Right ventricle myocardium superior (tissue), 1 donor: ENCODE measurements at places on chromosomes 12 and 14.

GRCh38 chr12:116777245-116777644, 39.1 kb downstream of the RNFT2 start:
- DNase-seq: no peak

GRCh38 chr12:43675048-43675904, 83.3 kb downstream of the PUS7L start:
- no peak for DNase-seq

DNA sequence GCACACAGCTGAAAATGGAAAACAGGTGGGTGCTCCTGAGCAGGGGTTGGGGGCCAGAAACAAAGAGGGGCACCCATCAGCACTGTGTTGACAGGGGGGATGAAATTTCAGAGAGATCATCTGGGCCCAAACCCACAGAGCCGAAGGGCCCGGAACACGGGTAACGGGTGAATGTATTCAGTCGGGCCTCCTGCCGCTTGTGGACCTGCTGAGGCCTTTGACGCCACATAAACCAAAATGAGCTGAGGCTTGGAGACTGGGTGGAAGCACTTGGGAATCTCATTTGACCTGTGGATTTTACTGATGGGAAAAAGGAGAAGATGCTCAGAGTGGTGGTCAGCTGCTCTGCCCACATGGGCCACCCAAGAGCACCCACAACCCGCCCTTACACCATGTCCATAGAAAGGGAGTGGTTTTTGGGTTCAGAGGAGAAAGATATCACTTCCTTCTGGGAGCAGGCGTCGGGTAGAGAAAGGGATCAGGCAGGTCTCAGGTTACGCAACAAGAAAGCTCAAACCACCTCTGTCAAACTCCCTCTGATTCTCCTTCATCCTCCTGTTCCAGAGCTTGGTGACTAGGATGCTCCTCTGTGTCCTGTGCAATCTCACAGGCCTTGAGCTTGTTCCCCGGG, 106.8 kb upstream of the BCL2L14 start:
- no peak for DNase-seq

GRCh38 chr12:28159688-28160087, 30.6 kb upstream of the CCDC91 start:
- no peak for DNase-seq

DNA sequence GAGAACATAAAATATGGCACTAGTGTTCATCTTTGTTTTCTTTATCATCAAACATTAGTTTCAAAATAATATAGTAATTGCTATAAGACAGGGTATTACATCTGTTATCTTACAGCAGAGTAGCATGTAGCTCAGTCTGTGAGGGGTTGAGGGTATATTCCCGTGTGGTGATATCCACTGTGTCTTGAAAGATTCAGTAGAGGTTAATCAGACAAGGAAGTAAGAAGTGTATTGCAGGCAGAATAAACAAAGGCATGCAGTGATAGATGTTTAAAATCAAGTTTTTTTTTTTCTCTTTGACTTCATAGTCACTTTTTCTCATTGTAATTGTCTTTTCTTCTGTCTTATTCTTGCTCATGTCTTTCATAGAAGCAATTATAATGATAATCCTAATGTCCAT, 48.3 kb downstream of the METTL25 start:
- DNase-seq: no peak

DNA sequence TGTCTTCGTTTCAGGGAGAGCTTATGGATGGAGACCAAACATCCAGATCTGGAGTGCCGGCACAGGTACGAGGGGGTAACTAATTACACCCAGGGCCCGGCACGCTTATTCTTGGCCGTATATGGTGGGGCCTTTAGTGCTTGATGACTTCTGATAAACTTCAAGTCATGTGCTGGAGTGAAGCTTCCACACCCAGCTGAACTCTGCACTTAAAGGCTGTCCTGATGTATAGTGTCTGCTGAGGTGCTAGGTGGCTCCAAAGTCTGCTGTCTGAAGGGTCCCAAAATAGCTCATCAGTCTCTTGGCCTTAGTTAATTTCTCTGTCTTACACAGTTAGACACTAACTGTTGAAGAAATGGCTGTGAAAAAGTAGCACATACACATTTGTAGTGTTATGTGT, 17.9 kb downstream of the RNF34 start:
- no peak for DNase-seq

GRCh38 chr14:94897082-94897481, 127.2 kb upstream of the GSC start:
- peak; percentile 64 for DNase-seq

- DNase-seq: peak; percentile 67
These were observed 511 bp downstream of the ANO6 start for GRCh38 chr12:45216230-45216982.

- DNase-seq: peak; percentile 65
These were observed 645 bp downstream of the KITLG start for GRCh38 chr12:88579601-88580050.

DNA sequence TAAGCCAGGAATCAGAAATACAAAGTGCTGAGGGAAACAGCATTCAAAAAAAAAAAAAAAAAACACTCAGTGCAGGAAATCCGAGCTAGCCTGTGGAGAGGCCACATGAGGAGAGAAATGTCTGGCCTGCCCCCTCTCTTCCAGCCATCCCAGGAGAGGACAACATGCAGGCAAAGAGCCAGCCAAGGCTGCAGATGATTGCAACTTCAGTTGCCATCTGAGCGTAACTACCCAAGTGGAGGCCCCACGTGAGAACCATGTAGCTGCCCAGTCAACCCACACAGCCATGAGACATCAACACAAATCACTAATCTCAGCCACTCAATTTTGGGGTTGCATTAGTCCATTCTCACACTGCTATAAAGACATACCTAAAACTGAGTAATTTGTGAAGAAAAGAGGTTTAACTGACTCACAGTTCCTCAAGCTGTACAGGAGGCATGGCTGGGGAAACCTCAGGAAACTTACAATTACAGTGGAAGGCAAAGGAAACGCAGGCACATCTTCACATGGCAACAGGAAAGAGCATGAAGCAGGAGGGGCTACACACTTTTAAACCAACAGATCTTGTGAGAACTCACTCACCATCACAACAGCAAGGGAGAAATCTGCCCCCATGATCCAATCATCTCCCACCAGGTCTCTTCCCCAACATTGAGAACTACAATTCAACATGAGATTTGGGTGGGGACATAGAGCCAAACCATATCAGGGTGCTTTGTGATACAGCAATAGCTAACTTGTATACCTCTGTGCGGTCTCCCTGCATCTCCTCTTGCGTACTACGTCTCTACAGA, 161.1 kb downstream of the PIWIL1 start:
- no peak for DNase-seq

- DNase-seq: no peak
These were observed 646.9 kb downstream of the DIO2 start for GRCh38 chr14:79564371-79564770.

GRCh38 chr12:93387780-93388179, 10.1 kb downstream of the NUDT4 start:
- no peak for DNase-seq

- no peak for DNase-seq
These were observed 127.1 kb upstream of the RTL1 start for GRCh38 chr14:101030586-101030985.

- peak; percentile 45 for DNase-seq
These were observed 95.6 kb upstream of the NRXN3 start for GRCh38 chr14:78074561-78074960.

- no peak for DNase-seq
These were observed 100.3 kb downstream of the ESR2 start for GRCh38 chr14:64193821-64194220.

GRCh38 chr14:68851078-68851477, 58.2 kb upstream of the ZFP36L1 start:
- no peak for DNase-seq

DNA sequence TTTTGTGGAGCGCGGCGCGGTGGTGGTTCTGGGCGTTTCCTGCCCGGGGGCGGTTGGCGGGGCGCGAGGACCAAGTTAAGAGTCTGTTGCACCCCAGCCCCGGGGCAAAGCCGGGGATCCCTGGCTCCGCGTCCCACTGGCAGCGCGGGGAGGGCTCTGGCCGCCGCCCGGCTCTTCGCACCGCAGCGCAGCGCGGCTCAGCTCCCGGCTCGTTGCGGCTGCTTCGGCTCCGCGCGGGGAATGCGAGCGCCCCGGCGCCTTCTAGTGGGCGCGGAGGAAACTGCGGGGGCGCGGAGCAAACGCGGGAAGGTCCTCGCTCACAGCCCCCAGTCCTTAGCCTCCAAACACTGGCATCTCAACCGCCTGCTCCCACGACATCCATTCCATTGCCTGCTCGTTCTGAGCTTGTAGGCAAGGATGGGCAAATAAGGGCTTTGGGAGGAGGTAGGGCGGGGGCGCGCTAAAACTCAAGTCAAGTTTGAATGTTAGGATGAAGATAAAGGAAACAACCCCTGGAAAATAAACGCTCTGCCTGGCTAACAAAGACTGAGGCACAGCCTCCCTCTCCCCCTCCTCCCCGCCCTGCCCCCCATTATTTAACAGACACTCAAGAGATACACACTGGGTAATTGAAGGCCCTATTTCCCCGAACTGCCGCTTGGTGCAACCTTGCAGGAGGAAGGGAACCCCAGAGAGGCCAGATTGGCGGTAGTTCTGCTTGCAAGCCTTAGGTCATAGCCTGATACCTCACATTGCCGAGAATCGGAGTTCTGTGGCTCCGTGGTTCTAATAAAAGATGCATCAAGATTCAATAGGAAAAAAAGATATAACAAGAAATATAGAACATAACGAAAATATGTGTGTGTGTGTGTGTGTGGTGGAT, at the start of gene B4GALNT1:
B4GALNT1 (minus strand) TSS at position 244 of the 883 bp plus-strand sequence. CDS start 1,069 bp downstream, outside the sequence.
- peak; percentile 80 for DNase-seq

DNA sequence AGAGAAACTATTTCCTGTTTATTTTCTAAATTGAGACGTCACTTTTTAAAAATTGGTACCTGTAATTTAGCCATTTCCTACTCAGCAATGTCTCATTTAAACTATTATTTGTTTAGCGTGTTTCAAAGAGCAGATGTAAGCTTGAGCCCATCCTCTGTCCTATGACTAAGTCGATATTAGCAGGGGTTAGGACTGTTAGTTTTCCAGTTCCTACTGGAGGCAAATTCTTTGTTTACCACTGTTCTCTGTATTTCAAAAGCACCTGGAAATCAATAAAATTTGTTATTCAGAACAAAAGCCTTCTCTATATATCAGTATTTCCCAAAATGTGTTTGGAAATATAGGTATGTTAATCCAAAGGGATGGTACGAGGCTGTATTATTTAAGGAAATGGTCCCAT, 42.4 kb downstream of the MDM2 start:
- DNase-seq: no peak

GRCh38 chr12:43655586-43655985, 103.0 kb downstream of the PUS7L start:
- DNase-seq: no peak

GRCh38 chr12:3550839-3551238, 59.8 kb downstream of the PRMT8 start:
- DNase-seq: no peak

DNA sequence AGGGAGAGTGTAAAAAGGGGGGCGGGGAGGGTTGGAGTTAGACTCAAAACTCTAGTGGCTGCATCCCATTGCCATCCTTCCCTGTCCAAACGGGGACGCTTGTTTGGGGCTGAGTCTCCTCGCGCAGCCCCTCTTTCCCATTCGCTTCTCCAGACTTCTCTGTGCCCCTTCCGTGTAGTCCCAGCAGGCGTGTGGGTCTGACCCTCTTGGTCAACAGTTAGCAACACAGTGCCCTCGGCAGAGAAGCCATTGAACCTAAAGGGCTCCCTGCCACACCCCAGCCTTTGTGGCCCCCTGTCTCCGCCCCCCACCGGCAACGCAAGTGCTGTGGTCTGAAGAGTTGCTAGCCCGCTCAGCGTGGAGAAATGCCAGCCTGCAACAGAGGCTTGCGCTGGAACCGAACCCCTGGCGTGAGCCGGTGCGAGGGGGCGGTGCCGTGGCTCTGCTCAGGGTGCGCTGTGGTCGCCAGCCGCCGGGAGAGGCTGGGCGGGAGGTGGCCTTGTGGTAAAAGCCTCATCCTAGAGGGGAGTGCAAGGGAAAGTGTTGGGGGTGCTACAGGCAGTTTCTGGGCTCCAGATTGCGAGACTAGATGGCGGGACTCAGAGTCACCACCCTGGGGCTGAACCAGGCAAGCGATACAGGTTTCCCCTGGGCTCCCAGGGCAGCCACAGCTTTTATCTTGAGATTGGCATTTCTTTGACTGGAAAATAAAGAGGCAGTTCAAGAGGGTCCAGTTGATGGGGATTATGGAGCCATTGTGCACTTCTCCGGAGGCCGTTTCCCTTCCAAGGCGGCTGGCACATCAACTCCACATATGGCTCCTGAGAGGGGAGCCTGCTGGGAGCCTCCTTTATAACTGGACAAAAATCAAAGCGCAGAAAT, 2.1 kb downstream of the PLXNC1 start:
- DNase-seq: peak; percentile 60

DNA sequence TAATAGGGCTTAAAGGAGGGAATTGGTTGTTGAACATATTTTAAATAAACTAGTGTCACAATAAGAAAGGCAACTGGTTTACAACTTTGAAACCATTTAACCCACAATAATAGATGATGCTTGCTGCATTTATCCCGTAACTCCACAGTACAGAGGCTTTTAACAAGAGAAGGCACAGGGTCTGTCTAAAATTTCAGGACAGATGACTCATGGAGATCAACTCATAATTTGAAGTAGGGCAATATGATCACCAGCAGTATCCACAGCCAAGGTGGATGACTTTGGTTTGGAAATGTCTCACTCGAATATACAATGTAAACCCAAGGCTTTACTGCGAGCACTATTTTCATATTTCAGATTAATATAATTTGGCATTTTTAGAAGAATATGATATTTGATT, 340.2 kb downstream of the LRIG3 start:
- DNase-seq: no peak

DNA sequence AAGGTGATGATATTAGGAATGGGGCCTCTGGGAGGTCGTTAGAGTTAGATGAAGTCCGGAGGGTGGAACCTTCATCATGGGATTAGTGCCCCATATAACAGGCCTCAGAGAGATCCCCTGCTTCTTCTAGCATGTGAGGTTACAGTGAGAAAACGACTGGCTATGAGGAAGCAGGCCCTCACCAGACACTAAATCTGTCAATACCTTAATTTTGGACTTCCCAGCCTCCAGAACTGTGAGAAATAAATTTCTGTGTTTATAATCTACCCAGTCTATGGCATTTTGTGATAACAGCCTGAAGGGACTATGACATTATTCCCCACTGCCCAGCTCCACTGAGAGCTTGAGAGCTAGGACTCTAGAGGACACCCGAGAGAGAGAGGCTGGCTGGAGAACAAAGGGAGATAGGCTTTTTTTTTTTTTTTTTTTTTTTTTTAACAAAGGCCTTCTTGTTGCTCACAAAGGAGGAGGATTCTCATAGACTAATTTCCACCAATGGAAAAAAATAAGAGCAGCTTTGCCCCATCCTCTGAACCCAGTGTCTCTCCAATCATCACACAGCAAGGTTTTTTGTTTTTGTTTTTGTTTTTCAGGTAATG, 87.8 kb upstream of the EEA1 start:
- no peak for DNase-seq

- DNase-seq: no peak
These were observed 197.9 kb downstream of the SUDS3 start for GRCh38 chr12:118574288-118574687.
